ENCODE measurements at places on chromosomes 5 and 9. TPM values are rescaled to one million over a fixed set of nuclear protein-coding genes. Genes with fewer than 3 reads are reported as not detected.

DNA sequence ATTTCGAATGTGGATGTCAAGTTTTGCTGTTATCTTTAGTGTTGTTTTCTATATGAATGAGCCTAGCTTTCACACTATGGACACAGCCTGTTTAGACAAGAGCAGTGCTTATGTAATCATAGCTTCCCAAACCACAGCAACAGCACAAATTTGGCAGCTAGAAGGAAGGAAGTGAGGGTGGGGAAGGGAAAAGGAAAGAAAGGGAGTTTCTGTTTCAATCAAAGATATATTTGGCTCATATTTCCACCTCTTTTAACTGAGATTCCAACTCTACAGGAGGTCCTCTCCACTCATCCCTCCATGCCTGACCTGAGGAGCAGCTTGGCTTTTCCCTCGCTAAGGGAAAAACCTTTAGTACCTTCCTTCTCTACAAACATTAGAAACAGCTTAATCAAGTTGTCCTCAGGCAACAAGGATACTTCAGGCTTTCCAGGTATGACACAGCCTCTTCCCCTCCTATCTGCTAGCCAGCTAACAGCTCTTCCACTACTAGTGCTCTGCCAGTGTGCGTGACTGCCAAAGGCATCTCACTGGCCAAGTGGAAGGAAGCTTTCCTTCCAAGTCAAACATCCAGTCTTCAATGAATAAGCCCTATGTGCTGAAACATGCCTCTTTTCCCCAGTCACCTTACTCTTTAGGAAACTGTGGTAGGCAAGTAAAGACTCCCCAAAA, 268.6 kb upstream of the PTGER4 start:
- no peak for DNase-seq

DNA sequence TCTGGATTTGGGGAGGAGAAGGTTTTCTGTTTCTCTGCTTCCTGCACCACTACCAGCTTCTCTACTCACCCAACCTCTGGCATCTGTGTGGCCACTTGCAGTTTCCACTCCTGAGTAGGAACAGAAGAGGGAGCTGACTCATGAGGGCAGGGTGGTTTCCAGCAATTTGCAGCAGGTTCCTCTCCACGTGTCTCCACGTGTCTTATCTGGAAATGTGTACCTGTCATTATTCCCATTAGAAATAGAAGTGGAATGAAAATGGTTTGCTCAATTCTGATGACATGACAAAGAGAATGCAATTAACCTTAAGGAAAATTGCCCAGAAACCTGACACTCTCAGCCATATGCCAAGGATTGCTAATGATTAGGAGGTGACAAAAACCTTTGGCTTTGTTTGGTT, 33.0 kb downstream of the EGFLAM start:
- no peak for DNase-seq

DNA sequence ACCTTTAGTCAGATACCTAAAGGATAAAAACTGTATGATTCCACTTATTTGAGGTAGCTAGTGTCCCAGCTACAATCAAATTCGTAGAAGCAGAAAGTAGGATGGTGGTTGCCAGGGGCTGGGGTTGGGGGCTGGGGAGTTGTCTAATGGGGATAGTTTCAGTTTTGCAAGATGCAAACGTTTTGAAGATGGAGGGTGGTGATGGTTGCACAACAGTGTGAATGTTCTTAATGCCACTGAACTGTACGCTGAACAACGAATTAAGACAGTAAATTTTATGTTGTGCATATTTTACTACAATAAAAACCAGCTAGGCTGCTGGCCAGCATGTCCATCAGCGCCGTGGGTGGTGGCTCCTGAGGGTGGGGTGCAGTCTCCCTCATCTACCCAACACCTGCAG, 137.8 kb downstream of the GADD45G start:
- no peak for DNase-seq

Gene CTXN3
- not detected for total RNA-seq

- no peak for DNase-seq
Measured at GRCh38 chr9:35736201-35736633, 3.8 kb downstream of the CREB3 start.

- no peak for DNase-seq
Measured at GRCh38 chr9:91147079-91147708, 214.5 kb downstream of the AUH start.

Gene TAF1L
- total RNA-seq = not detected

Gene SPATA31A1
- not detected for total RNA-seq

DNA sequence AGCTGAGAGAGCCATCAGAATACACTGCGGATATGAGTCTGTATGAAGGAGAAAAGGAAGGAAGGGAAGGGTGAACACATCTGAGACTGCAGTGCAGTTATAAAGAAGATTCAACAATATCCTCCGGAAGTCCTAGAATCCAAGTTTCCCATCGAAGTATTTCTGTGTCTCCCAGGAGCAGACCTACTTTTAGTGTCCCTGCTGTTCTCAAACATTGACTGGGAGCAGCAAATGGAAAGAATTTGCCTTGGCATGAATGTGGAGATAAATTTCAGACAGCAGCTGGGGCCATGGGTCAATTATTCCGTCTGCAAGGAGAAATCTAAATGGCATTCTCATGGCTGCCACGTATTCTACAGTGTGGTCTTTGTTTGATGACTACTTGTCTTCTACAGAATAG, 478.1 kb upstream of the SMC2 start:
- no peak for DNase-seq

DNA sequence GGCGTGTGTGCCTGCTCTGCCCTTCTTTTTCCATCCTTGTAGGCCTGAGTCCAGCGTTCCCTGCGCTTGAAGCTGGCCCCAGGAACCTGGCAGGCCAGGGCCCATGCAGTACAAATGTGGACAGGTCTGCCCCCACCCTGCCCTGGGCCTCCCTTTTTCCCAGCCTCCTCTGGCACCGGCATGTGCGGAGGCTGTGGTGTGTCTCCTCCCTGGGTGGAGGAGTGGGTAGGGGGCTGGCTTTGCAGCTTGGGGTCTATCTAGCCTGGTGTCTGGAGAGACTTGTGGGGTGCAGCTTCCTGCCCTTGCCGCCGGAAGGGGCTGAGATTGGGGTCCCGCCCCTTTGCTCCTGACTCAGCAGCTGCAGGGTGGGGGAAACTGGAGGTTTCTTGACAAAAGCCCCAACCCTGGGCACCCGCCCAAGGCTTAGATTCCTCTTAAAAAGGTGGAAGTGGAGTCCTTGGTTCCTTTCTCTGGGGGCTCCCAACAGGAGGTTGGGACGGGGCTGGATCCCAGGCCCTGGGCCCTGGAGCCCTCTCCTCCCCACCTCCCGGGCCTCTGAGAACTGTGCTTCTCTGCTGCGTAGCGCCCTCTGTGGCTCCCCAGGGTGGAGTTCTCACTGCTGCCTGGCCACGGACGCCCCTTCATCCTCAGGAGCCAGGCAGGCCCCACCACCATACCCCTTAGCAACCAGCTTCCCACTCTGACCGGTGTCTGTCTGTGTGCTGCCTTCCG, 18.0 kb downstream of the RXRA start:
- no peak for DNase-seq

- DNase-seq = no peak
Measured at GRCh38 chr5:2193142-2193541, 310.4 kb upstream of the IRX4 start.

- no peak for DNase-seq
Measured at GRCh38 chr5:29382780-29383179, 1810.7 kb upstream of the CDH6 start.

Gene FRMPD1
- total RNA-seq = 0.14 TPM

Gene FST
- 1.6 TPM for total RNA-seq

Gene MOB3B
- total RNA-seq = 2.3 TPM

Gene MCC
- 7.0 TPM for total RNA-seq
